T-helper 17 cell (primary cell): ENCODE measurements at places on chromosomes 7 and 10.

DNA sequence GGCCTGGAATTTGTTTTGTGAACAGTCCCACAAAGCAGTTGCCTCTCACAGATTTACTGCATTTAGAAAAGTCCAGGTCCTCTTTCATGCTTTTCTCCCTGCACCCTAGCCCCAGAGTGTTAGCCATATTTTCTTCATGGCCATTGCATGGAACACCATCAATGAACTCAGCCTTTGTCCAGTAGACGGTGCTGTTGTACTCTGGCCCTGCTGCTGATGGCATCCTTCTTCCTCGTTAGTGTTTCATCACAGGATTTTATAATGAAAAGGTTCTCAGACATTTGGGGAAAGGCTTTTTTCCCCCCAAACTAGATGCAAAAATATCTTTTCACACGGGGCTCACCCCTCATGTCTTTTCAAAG is 93.0 kb upstream of the SLC25A13 start:
- peak; percentile 29 for DNase-seq

DNA sequence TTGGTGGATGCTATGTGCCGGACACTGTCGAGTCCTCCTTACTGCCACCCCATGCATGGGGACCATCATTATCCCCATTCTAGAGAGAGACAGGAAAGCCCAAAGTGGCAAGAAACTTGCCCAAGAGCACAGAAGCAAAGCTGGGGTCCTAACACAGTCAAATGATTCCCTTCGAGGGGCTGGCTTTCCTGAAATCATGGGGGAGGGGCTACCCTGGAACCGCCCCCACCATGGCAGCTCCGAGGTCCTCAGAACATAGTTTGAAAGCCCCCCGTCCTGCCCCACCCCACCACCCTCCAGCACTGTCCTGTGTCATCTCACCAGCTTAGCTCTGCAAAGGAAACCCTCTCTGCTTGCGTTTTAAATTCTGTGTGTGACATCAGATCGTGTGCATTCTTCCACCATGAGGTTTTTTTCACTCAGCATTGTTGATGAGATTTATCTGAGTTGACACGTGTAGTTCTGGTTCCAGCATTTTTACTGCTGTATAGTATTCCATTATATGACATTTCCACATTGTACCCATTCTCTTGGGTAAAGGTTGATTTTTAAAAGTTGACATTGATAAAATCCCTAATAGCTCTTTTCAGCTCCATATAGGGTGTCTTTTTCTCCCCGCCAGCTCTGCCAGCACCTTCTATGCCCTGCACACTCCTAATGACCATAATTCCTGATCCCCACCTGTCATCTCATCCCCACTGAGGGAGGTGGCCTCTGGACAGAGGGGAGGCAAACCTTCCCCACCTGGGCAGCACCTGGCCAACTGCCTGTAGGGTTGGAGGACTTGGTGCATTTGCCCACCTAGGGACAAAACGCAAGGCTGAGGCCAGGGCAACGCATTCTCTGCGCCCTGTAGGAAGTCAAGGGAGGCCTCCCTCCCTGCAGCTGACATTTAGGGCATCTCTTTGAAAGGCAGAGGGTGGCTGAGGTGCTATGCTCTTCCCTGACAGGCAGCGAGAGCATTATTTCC is 100.2 kb upstream of the GPR26 start:
- DNase-seq, result no peak

- DNase-seq, result no peak
Measured at GRCh38 chr10:49089557-49090188, 25.6 kb downstream of the VSTM4 start.

DNA sequence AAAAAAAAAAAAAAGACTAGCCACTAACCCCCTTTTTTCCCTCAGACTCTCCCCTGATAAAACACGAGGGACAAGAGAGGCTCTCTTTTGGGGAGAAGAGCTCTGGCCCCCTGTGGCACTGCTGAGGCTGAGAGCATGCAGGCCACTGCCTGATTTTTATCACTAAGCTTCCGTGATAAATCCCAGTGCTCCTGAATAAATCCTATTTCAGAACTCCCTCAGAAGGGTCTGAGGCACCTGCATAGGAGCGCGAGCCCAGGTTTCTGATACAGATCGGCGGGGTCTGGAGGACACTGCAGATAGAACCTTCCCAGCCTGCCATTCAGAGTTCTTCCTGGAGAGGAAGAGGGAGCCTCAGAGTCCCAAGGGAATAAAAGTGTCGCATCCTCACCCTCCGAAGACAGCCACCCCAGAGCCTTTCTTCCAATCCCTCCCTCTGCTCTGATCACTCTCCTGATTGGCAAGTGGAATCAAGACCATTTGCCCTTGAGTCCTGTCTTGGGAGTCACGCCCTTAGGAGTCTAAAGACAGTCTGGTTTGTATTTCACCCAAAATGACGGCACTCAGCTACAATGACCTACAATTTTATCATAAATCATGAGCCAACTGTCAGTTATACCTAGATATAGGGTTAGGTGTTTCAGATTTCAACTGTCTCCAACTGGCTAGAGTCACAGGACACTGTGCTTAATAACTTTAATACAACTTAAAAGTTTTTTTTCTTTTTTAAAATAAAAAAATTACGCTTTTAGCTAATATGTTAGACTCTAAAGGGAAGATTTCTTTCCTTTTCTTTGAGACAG is 153.5 kb downstream of the RNF216 start:
- DNase-seq, result no peak

DNA sequence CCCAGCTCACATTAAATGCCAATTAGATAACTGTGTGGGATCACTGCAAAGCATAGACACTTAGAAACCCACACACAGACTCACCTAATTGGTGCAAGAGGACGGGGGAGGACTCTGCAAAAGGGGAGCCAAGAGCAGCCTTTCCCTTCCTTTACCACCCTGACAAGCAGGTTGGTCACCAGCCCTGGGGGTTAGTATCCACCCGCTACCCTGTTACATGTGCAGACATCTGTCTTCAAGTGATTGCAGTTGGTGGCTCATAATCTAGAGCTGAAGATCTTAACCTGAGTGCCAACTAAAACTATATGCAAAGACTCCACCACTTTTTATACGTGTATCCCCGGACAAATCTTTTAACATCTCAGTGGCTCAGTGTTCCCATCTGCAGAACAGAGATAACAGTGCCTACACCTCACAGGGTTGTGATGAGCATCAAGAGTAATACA is 56.9 kb downstream of the SORBS1 start:
- DNase-seq, result no peak

DNA sequence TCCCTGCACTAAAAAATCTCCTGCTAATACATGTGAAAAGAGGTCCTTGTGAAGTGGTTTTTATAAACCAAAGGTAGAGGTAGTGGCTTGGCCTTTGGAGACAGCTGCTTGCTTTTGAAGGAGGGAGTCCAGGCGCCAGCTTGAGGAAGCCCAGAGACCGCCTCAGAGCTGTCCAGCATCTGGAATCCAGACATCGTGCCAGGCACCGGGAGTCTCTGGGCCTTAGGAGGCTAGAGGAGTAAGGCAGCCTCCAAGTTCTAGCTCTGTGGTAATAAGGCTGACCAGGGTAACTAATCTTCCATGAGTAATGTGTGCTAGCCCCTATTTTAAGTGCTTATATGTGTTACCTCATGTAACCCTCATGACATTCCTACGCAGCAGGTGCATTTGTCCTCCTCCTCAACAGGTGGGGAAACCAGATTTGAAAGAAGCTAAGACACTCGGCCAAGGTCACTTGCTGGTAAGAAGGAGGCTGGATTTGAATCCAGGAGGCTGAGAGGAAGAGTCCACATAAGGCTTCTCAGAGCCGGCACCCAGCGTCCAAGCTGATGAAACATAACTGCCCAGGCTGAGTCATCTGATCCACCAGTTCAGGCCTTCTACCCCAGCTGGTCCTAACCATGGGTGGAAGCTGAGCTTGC is 26.1 kb downstream of the PRLHR start:
- no peak for DNase-seq

GRCh38 chr10:3201796-3202195 is 29.2 kb upstream of the PITRM1 start:
- no peak for DNase-seq

DNA sequence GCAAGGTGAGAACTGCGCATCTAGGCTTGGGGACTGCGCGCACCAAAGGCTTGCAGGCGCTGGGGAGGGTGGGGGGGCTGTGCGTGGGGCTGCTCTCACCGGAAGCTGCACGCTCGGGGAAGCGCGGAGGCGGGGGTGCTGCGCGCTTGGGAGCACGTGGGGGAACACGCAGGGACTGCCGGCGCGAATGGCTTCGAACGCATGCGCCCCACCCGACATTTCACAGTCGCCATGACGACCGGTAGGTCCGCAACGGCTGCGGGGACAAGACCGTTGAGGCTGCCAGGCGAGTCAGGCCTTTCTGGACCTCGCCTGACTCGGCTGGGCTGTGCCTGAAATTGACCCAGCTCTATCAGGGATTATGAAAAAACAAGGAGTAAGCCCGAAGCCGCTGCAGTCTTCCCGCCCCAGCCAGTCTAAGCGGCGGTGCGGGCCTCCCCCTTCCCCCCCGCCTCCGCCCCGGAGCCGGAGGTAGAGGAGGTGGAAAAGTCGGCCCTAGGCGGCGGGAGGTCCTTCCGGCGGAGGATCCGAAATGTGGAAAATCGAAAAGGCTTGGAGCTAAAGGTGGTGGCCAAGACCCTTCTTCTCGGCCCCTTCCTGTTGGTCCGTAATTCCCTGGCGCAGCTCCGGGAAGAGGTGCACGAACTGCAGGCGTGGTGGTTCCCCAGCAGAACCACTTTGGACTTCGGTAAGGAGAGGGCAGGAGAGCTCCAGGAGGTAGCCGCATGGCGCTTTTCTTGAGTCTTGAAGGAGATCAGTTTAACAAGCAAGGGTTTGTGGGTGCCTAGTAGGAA is 34.9 kb upstream of the STEAP1 start:
- DNase-seq, result no peak

DNA sequence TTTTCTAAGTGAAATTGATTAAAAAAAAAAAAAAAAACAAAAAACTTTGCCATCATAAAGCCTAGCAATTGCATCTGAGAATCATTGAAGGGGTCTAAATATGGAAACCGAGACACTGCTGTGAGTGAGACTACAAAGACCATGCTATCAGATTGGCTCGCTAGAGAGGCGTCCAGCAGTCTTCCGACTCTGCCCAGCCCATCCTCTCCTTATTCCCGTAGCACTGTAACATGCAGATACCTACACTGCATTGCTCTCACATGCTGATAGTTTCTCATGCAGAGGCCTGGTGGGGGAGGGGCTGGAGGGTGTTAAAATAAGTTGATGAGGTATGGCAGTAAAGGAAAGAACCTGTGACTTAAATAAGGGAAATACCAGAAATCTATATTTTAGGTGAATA is 130.7 kb downstream of the NRF1 start:
- DNase-seq, result no peak

DNA sequence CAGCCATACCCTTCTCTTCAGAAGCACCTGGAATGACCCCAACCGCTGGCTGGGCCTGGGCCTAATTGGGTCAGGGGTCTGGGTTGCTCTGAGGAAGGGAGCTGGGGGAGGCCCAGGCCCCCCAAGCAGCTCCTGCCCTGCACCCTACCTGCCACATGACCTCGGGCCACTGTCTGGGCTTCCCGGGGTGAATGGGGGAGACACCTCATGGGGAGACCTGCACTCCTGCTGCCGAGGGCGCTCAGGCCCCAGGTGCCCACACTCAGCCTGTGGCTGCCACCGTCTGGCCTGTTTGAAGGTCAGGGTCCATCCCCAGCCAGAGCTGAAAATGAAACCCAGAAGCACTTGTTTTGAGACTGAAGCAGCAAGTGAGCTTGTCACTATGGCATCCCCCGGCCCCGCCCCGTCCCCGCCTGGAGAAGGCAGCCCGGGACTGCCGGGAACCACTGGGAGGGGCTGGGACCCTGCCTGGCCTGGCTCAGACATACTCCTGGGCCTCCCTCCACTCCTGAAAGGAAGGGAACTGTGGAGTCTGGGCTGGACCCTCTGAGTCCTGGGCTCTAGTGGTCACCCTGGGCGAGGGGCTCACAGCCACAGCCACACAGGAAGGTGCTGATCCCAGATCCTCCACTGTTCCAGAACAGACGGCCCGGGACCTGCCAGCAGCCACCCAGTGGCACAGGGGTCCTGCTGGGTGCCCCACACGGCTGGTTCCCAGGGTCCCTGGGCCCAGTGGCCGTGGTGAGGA is 7.4 kb upstream of the MICALL2 start:
- no peak for DNase-seq

DNA sequence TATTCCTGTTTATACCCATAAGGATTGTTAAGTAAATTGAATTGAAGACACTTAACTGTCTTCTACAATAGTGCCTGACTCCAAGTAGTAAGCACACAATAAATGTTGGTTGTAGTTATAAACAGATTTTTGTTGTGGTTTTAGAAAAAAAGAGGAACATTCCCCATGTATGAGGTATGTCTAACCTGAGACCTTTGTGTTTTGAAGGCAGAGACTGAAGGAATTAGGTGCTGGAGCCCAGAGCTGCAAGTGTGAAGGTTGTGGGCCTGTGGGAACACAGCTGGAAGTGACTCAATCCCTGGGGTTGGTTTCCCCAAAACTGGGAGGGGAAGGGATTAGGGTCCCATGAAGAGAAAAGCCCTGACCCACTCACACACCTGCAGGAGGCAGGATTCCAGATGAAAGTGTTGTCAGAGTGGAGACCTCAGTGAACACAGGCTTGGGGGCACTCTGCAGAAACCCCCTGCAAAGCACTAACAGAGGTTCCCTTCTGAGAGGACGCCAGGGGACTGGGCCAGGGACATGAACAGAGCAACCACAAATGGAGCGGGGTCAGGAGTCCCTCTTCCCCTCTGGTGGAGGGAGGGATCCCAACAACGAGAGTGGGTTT is 265.1 kb upstream of the KLF14 start:
- no peak for DNase-seq

- no peak for DNase-seq
Measured at GRCh38 chr7:150631866-150632864, at the start of gene GIMAP6. Gene GIMAP6 (minus strand): TSS chr7:150632385. CDS start chr7:150630142, 2,243 bp downstream.

DNA sequence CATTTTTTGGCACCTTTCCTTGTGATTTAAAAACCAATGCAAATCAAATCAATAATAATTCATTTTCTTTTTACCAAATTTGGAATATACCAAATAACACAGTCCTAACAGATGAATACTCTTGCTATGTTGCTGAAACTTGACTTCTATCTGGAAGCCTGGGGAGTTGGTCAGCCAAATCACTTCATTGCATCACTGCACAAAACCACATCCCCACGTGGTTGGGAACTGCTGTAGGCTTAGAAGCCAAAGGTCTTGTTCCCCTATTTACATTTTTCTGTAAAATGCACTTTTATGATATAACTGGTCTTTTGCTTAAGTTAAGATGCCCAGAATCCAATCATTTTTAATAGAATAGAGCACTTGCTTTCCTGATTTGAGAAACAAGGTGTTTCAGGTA is 15.2 kb downstream of the GPR85 start:
- DNase-seq, result no peak

DNA sequence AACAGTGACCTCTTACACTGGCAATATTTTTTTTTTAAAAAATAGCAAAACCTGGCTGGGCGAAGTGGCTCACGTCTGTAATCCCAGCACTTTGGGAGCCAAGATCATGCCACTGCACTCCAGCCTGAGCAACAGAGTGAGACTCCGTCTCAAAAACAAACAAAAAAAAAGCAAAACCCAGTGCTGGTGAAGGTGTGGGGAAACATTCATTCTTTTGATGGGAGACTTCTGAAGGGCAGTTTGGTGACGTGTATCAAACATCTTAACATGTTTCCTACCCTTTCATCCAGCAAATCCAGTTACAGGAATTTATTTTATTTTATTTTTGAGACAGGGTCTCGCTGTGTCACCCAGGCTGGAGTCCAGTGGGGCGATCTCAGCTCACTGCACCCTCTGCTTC is 58.0 kb downstream of the CHST3 start:
- no peak for DNase-seq

- DNase-seq, result no peak
Measured at GRCh38 chr7:101594790-101595189, 34.3 kb downstream of the MYL10 start.
